ENCODE measurements at places on chromosomes 13 and 19.

- no peak for DNase-seq
Measured at GRCh38 chr13:23381866-23382265, 51.6 kb downstream of the SACS start.

DNA sequence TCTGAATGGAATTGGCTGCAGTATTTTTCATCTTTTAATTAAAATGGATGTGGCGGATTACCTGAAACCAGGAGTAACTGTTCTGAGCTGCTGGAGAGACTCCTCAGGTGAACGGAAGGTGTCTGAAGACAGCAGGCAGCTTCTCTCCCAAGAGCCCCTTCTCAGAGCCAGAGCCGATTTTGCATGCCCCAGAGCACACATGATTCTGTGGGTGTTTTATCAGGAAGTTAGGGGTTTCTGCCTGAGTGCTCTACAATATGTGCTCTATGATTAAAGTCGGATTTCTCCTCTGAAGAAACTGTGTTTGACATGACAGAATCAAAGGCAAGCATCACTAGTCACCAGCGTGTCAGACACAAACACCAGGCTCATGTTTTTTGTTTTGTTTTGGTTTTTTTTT is 60.7 kb upstream of the MCF2L start:
- no peak for DNase-seq

DNA sequence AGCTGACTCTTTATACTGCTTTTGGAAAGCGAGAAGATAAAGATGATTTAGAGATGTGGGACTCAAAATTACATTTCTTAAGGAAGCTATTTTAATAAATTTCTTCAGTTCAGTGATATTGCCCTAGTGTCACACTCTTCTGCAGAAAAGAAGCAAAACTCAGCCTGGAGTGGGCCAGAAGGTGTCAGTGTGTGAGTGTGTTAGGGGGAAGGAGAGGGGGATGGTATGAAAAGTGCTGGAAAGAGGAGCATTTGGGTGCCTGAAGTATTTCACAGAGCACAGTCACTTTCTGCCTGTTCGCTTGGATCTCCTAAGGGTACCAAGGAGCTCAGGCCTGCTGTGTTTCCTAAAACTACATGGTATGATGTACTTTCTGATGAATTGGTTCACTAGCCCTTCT is 84.5 kb upstream of the FRY start:
- no peak for DNase-seq

GRCh38 chr13:96862093-96862492 is 132.2 kb downstream of the OXGR1 start:
- DNase-seq = no peak

- DNase-seq = no peak
Measured at GRCh38 chr13:113621046-113621445, 36.5 kb downstream of the TFDP1 start.

DNA sequence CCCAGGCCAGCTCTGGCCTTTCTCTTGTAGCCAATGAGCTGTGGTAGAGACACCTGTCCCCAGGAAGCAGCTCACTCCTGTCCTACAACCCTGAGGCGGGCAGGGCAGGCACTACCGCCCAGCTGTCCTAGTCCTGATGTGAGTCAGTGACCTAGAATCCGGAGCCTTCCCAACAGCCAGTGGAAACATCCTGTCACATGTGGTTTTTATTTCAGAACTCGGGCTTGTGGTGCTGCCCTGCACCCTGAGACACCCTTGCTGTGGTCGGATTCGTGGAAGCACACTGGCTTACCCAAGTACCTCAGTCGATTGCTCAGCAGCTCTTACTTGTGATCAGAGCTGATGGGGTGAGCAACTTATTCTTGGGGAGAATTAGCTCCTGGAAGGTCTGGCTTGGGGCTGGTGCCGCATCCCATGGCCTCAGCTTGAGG is 83.6 kb upstream of the ARHGEF7 start:
- DNase-seq = no peak

DNA sequence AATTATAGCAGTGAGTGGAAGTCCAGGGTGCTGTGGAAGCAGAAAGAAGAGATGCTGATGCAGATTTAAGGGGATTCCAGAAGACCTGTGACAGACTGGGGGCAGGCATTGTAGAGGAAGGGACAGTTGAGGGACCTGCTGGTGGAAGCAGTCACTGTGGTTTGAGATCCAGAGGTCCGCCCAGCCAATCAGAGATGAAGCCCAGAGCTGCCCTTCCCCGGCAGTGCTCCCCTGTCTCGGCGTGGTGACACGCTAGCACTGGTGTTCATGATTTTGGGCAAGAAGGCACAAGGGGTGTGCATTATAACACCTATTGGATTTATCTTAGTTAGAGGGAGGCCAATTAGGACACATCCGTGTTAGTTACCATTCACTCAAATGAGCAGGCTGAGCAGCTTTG is 16.1 kb downstream of the TNFRSF19 start:
- DNase-seq = no peak

DNA sequence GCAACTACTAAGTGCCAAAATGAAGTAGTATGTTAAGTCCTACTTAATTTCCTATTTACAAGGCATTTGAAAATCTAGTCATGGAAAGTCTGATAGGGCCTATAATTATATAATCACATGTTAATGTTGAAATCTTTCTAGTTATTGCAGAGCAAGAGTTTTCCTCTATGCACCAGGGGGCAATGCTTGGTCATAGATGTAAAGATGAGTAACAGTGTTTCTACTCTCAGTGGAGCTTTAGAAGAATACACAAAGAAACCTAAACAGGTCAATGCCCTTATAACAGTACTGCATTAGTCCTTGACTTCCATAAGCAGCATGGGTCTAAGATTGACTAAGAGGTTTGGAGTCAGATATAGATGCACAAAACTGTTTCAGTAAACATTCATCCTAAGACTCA is 218.7 kb downstream of the KCTD12 start:
- DNase-seq = no peak

- DNase-seq = no peak
Measured at GRCh38 chr19:3980353-3981251, 4.7 kb downstream of the EEF2 start.

GRCh38 chr19:30062907-30063649 is 121.0 kb downstream of the URI1 start:
- no peak for DNase-seq

GRCh38 chr19:55626350-55626749 is 2.0 kb upstream of the ZNF784 start:
- peak; percentile 86 for DNase-seq

GRCh38 chr13:36650611-36651010 is 23.2 kb upstream of the SERTM1 start:
- no peak for DNase-seq

DNA sequence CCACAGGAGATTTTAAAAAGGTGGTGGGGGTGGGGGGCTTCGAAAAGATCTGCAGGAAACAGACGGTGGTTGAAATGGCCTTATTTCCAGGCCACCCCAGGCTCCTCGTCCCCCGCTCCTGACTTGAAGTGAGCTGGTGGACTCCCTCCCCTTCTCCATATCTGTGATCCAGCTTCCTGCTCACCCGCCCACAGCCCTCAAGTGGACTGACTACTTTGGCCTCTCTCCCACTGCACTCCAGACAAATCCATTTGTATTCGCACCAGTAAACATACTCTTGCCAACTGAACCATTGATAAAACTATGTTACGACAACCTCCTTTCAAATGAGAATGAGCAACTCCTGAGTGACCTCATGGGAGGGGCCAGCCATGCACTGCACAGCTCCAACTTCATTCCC is 259.5 kb downstream of the COL4A1 start:
- DNase-seq = no peak

GRCh38 chr13:94382517-94382916 is 97.0 kb downstream of the DCT start:
- DNase-seq = no peak

- peak; percentile 79 for DNase-seq
Measured at GRCh38 chr19:18450931-18451836, 13.3 kb upstream of the ISYNA1 start.

- DNase-seq = no peak
Measured at GRCh38 chr13:73215823-73216222, 157.0 kb downstream of the KLF5 start.

GRCh38 chr19:28140201-28140600 is 1072.8 kb downstream of the UQCRFS1 start:
- DNase-seq = no peak

GRCh38 chr13:91889641-91890040 is 491.2 kb downstream of the GPC5 start:
- no peak for DNase-seq

DNA sequence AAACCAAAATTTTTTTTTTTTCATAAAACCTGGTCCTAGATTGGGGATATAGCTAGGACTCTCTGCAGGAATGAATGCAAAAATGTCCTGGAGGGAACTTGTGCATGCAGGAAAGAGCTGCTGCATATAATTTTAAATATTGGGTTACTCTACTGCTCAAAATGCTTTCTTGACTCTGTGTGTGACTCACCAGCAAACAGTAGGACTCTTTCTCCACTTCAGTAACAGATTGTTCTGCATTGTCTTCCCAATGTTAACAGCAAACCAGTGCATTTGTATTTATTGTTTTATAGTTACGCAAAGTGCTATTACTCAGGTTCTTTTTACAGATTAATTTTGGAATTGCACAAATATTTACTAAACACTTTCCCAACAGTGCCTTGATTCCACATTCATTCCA is 163.7 kb upstream of the KL start:
- DNase-seq = no peak

- DNase-seq = peak; percentile 27
Measured at GRCh38 chr19:2048959-2049740, 1.9 kb downstream of the MKNK2 start.

DNA sequence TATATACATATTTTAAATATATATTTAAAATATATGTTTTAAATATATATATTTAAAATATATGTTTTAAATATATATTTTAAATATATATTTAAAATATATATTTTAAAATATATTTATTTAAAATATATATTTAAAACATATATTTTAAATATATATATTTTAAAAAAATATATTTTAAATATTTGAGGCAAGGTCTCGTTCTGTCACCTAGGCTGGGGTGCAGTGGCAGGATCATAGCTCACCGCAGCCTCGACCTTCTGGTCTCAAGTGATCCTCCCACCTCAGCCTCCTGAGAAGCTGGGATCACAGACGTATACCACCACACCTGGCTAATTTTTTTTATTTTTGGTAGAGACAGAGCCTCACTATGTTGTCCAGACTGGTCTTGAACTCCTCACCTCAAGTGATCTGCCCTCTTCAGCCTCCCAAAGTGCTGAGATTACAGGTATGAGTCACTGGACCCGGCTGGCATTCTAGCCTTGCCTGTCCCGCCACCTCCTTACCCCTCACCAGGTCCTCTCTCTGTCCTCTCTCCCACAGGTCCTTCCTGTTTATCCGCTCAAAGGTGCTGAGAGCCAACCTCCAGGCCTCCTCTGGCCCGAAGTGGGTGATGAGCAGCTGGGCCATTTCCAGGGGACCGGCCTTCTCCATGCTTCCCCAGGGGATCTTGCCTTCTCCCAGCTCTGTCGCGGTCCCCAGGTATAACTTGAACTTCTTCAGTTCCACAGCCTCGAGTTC is 564 bp downstream of the NLRP12 start:
- DNase-seq = no peak

- no peak for DNase-seq
Measured at GRCh38 chr19:49881672-49882394, 4.3 kb downstream of the TBC1D17 start.

DNA sequence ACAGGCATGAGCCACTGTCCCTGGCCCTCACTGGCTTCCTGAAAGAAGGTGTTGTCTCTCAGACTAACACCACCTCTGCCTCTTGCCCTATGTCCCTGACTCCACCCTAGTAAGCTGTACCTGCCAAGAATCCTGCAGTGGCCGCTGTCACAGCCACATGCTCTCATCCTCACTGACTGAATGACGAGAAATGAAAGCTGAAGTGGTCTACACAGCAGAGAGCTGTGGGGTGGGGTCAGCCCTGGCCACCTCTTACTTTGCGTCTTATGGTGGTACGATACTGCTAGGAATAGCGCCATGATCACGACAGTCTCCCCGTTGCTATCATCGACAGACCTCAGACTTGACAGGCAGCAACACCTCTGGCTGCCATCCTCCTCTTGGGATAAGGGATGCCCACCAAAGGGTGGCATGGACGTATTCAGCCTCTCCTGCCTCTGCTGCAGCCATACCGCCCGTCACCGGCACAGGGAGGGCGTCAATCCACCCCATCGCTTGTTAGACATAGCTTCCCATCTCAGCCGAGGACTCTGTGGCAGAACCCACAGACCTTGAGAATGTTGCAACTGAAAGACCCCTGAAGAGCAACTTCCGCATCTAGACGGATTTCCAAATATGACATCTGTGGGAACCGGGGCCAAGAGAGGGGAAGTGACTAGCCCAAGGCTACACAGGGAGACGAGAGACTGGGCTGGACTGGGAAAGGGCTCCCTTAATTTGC is 809 bp downstream of the MYO1F start:
- DNase-seq = no peak

- DNase-seq = no peak
Measured at GRCh38 chr13:49608651-49609331, 19.5 kb upstream of the ARL11 start.

DNA sequence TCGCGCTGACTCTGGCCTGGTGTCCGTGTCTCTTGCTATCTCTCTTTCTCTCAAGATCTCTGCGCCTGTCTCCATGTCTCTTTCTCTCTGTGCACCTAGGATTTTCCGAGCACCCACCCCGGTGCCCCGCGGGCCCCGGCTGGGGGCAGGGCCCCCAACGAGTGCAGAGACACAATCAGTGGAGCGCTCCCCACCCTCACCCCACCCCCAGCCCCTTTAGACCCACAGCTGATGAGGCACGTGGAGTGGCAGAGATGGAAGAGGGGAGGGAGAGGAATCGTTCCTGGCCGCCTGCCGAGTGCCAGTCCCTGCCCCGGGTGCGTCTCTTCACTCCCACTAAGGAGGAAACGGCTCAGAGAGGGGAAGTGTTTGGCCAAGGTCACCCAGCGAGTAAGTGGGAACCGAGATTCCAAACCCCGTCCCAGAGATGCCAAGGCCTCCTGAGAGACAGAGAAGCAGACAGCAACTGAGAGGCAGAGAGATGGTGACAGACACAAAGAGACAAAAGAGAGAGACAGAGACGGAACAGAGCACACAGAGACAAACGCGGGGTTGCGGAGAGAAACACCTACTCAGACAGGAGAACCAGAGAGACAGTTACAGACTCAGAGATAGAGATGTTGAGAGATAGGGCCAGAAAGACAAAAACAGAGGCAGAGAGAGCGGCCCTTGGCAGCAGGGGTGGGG is 626 bp upstream of the BCL3 start:
- peak; percentile 66 for DNase-seq

DNA sequence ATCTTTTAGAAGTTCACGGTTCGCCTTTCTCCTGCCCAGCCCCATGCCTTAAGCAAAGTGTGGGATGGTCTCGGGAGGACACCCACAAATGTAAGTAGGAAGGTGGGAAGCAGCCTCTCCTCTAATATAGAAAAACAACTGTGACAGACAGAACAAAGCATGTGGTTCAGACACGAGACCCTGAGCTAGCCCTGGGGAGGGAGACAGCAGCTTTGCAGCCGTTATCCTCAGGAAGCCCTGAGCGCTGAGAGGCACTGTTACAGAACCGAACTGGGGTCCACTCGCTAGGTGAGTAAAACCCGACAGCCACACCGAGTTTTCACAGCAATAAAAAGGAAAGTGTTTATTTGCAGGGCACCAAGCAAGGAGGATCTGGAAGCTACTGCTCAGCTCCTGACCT is 210.6 kb downstream of the UQCRFS1 start:
- no peak for DNase-seq

- no peak for DNase-seq
Measured at GRCh38 chr13:40476175-40476958, 190.1 kb downstream of the FOXO1 start.

Measured in stimulated activated naive CD4-positive, alpha-beta T cell (primary cell).